ENCODE measurements at places on chromosomes 12 and 14. TPM values are rescaled to one million over a fixed set of nuclear protein-coding genes. Genes with fewer than 3 reads are reported as not detected.

GRCh38 chr12:15756822-15757221, 32.4 kb downstream of the EPS8 start:
- DNase-seq = no peak

- no peak for DNase-seq
Observed at GRCh38 chr12:17652436-17652835, 437.6 kb downstream of the RERGL start.

GRCh38 chr14:100025111-100025510, 40.1 kb upstream of the EVL start:
- DNase-seq = peak; percentile 56

- no peak for DNase-seq
Observed at GRCh38 chr14:97387252-97387874, 590.2 kb downstream of the VRK1 start.

- peak; percentile 97 for DNase-seq
Observed at GRCh38 chr12:47377414-47378221, 297.9 kb upstream of the AMIGO2 start.

- no peak for DNase-seq
Observed at GRCh38 chr12:24222968-24223367, 273.5 kb upstream of the SOX5 start.

DNA sequence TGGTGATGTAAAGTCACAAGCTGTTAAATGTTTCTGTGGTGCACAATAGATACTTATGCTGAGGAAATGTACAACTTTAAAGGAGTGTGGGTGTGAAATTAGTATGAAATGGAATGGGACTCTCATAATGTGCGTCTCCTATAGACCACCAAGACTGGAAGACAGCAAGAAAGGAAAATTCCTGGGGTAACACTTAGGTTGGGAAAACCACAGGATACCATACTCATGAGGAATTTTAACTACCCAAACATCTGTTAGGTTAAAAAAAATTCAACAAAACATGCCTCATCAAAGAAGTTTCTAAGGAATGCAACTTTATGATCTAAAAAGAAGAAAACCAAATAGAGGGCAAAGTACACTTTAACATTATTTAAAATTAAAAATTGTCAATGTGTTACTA, 113.7 kb upstream of the MYF6 start:
- DNase-seq = no peak

- no peak for DNase-seq
Observed at GRCh38 chr12:93773122-93773871, 96.1 kb downstream of the CRADD start.

DNA sequence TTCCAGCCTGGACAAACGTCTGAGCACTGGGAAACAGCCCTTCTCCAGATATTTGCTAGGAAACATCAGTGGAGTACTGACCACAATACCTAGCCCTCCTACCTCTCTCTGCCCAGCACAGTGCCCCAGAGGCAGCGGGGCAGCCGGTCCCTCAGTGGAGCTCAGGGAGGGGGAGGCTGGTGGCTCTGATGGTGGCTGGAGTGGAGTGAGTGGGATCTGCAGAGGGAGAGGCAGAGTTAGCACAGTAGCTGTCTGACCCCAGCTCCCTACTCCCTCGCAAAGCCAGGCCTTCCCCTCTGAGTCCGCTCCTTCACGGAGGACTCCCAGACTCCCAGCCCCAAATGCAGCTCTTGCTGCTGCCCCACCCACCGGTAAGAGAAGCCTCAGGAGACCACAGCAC, 30.0 kb downstream of the NCKAP5L start:
- DNase-seq = no peak

DNA sequence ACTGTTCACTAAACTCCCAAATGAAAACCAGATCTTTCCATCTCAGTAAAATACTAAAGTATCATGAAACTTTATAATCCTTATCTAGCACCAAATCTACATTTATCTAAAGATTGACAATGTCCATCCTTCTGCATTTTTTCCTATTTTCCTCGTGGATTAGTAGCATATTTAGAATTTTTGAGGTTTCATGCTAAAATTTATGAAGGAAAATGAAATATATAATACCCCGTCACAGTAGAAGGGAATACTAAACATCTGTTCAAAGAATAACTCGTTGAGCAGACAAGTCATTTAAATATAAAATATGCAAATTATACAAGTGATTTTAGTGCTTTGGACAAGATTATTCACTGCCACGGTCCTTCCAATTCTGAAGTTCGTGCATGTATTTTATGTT, 122.7 kb upstream of the SLCO1C1 start:
- DNase-seq = no peak

GRCh38 chr12:2813214-2814185, 1.0 kb downstream of the ITFG2 start:
- DNase-seq = peak; percentile 55

GRCh38 chr14:89652352-89652751, 235.3 kb upstream of the FOXN3 start:
- no peak for DNase-seq

DNA sequence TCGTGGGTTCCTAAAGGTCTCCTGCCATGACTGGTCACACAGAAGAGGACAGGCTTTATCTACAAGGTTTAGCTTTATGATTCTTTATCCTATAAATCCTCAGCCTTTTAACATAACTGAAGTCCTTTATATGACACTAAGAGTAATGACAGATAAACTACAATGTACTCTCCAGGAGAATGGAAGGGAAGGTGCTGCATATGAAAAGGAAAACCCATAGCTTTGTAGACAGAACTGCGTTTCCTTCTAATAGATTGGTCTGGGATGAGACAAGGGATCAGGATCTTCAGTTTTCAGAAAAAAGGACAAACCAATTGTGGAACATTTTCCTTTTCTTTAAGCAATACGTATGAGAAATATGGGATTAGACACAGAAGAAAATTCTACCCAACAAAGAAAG, 201.1 kb upstream of the NPAS3 start:
- DNase-seq = no peak

DNA sequence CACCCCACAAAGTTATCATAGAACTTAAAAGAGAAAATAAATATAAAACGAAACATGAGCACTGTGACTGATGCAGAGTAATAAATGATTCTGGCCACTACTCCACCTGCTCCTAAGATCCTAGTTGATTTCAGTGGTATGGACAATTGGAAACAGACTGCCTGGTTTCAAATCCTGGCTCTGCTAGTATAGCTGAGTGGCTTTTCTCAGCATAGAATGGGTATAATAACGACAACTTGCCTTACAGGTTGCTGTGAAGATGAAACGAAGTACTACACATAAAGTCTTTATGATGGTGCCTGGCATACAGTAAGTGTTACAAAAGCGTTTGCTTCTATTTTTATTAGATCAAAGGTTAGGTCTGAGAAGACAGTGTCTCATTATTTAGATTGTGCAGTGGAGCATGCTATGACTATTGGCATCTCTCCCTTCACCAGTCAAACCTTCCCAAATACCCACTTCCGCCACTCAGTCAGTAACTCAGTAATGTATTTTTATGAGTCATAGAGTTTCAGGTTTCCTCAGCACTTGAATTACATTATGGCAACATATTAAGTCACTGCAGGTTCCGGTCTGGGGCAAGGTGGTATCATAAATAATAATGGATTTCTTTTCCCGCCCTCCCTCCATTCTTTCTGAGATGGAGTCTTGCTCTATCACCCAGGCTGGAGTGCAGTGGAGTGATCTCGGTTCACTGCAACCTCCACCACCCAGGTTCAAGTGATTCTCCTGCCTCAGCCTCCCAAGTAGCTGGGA, 29.7 kb upstream of the NR2C1 start:
- DNase-seq = peak; percentile 82

Gene POTEM
- total RNA-seq = not detected

Gene DNAI7
- not detected for total RNA-seq

Gene RNASE2
- not detected for total RNA-seq
